ENCODE measurements at places on chromosomes 7 and 10. TPM values are rescaled to one million over a fixed set of nuclear protein-coding genes. Genes with fewer than 3 reads are reported as not detected.

The HOGA1 gene
- not detected for total RNA-seq

- peak; percentile 24 for DNase-seq
Measured at GRCh38 chr7:5598769-5599371, 175.2 kb upstream of the TNRC18 start.

The RPP30 gene
- 22.2 TPM for total RNA-seq

GRCh38 chr10:95655571-95656290, 780 bp downstream of the ALDH18A1 start:
- peak; percentile 19 for DNase-seq
